ENCODE measurements at places on chromosomes 7 and 10. TPM values are rescaled to one million over a fixed set of nuclear protein-coding genes. Genes with fewer than 3 reads are reported as not detected.

GRCh38 chr10:131738396-131738735 lies 162.4 kb upstream of the PPP2R2D start:
- no peak for DNase-seq

DNA sequence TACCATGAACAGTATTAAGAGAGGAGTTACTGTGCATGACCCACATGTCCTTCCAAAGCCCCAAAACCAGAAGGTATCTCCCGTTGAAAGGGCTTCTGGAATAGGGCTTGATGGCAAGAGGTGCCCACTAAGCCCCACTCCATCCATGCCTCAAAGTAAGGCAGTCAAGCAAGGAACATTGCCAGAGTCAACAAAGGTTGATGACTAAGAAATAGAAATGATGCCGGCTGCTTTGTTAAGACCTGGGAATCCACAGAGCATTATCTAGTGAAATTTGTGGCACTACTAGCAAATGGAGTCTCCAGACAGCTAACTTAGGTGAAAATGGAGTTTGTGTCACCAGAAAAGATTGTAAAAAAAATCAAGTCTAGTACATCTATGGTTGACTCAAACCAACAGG lies 6.2 kb downstream of the SFR1 start:
- no peak for DNase-seq

DNA sequence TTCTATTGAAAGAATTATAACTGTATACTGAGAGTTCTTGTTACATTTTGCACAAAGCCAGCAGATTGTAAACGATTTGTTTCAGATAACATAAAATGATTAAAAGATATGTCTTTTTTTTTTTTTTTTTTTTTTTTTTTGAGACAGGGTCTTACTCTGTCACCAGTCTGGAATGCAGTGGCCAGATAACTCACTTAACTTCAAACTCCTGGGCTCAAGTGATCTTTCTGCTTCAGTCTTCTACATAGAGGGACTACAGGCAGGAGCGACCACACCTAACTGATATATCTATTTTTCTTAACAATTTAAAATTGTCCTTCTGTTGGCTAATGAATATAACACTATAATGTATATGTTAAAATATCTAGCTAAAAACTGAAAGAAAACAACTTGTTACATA lies 317.3 kb upstream of the CACNA2D1 start:
- no peak for DNase-seq

DNA sequence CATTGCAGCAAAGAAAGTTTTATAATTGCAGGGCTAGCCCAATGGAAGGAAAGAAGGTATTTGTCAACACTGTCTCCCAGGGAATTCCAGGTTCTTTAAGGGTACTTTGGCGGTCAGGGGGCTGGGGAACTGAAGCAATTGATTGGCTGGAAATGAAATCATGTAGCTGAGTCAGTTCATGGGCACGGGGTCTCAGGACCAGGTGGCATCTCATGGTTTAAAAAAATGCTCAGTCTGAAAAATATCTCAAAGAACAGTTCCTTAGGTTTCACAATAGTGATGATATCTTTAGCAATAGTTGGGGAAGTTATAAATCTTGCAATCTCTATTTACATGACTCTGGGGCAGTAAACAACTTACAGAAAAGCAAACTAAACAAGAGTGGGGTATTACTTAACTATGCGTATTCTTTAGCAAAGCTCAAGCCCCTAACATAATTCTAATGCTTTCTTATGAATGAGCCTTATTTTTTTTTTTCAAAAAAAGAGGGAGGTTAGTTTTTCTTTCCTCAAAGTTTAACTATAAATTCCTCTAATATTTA lies 376.9 kb upstream of the NRG3 start:
- no peak for DNase-seq

DNA sequence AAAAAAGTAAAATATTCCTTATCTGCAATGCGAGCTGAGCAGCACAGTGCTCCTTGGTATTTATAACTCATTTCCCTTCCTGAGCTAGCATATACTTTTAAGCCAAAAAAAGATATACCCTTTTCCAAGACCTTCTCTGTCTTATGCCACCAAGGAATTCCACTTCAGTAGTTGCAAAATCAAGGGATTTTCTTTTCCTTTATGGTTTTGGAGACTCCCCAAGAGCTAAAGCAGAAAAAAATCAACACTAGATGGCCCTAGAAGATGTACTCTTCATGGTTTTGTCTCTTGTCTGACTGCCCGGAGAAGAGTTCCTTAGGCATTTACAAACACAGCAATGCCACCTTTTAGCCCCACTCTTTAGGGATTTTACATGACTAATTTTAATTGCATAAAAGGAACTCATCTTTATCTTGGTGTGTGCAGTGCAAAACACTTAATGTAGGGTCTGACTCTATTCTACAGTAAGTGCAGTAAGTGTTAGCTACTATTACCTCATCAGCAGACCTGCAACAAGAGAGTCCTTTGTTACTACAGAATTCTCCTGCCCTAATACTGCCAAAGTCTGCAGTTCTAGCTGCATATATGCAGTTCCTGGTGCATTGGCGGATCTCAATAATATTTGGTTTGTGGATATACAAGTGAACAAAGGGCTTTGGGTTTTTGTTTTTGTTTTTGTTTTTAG lies 443.3 kb downstream of the GFRA1 start:
- DNase-seq, result no peak

- no peak for DNase-seq
These were observed 131.1 kb upstream of the CHST15 start for GRCh38 chr10:124224331-124225028.

GRCh38 chr10:126783806-126784557 lies 113.5 kb upstream of the C10orf90 start:
- no peak for DNase-seq

- no peak for DNase-seq
These were observed 16.2 kb downstream of the RPS24 start for GRCh38 chr10:78049851-78050250.

- DNase-seq, result no peak
These were observed 4.4 kb upstream of the MNX1 start for GRCh38 chr7:157014635-157015555.

The GRID2IP gene
- not detected for total RNA-seq

GRCh38 chr10:101839416-101840063 lies 4.1 kb downstream of the KCNIP2 start:
- DNase-seq, result peak; percentile 72

DNA sequence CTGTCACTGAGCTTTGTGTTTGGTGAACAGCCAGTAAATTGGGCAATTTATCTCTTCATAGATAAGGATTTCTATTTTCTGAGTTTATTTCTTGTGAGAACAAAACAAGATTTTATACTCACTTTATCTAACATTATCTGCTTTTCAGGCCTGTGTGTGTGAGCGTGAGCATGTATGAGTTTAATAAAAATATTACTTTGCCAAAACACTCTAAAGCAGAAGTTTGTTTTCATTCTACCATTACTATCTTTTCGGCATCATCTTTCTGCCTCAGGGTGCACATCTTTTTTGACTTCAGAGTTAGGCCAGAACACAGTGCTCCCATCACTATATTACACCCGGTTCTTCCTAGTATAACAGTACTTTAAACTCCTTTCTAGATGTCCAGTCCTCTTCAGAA lies 13.0 kb downstream of the ZWINT start:
- no peak for DNase-seq

The HGF gene
- total RNA-seq, result 2.4 TPM

The ANK3 gene
- 188 TPM for total RNA-seq

The SLC26A3 gene
- not detected for total RNA-seq

Data from left ventricle myocardium superior (tissue), 1 donor.